ENCODE measurements at places on chromosomes 13 and 19.
A peak's percentile ranks its signal among the peaks of the same experiment; 100 is the strongest.

DNA sequence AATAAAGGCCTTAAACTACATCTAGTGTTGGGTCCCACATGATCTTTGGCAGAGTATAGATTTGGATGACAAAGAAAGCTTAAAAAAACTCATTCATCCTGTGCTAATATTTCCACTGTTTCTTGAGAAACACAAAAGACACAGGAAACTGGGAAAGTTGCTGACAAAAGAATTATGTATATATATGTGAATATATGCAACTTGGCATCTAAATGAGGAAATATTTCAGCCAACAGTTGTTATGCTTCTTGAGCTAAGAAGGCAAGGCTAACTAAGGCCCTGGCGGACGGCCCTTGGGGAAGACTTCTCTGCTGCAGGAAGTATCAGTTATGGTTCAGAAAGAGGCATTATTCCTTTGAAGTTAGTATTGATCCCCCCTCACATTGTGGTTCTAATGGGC lies 491.8 kb downstream of the DIAPH3 start:
- no peak for DNase-seq

DNA sequence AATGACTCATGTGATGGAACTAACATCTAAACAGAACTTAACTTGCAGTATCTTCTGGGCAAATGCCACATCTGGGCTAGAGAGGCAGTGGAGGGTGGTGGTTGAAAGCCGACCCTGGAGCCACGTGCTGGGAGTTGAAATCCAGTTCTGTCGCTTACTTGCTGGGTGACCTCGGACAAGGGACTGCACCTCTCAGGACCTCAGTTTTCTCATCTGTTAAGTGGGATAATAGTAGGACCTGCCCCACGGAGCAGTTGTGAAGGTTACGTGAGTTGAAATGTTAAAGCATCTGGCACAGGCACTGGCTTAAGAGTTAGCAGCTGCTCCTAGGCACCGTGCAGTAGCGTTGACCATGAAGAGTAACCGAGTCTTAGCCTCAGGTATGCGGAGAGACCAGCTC lies 76.1 kb downstream of the SIPA1L3 start:
- no peak for DNase-seq

DNA sequence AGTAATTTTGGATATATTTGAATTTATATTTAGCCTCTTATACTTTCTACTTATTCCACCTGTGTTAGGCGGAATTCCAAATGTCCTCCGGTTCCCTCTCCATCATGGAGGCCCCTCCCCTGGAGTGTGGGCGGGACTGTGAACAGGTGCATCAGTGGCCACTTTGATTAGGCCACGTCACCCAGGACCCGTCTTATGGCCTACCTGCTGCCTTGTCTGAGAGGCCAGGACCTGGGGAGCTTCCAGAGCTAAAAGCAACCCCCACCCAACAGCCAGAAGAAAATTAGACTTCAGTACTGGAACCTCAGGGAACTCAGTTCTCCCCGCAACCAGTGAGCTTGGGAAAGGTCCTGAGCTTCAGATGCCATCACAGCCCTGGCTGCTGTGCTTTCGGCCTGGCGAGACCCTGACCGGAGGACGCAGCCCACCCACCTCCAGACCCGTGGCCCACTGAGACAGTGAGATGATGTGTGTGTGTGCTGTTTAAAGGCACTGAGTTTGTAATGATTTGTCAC lies 200.2 kb upstream of the SOX1 start:
- no peak for DNase-seq

DNA sequence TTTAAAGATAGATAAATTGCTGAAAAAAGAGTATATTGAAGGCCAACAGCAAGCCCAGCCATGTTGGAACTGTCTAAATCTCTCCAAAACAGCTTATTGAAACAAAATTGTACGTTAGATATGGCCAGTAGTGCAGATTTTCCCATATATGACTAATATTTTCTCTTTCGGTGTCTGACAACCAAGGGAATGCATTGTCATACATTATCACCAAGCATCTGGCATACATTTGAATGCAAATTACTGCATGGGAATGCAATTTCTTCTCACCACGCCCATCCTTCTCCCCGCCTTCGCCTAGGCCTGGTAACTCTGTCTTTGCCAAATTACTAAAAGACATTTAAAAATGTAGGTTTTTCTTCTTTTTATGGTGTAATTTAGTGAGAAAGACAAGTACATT lies 32.5 kb upstream of the IRS2 start:
- no peak for DNase-seq

DNA sequence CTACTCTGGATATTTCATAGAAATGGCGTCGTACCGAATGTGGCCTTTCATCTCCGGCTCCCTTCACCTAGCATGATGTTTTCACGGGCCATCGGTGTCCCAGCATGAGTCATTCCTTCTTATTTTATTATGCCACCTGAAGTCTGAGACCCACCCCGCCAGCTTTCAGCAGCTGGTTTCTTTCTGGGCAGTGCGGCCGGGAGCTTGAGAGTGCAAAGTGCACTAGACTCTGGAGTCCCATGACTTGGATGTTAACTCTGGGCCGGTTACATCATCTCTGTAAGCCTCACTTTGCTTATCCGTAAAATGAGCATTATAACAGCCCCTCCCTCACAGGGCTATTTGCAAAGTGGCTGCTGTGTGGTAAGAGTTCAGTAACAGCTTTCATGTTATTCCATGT lies 5.8 kb upstream of the KMT5C start:
- DNase-seq: no peak

- DNase-seq: no peak
Observed at GRCh38 chr19:17078920-17079709, 3.5 kb downstream of the MYO9B start.

GRCh38 chr13:93577105-93577504 lies 350.5 kb downstream of the GPC6 start:
- no peak for DNase-seq

DNA sequence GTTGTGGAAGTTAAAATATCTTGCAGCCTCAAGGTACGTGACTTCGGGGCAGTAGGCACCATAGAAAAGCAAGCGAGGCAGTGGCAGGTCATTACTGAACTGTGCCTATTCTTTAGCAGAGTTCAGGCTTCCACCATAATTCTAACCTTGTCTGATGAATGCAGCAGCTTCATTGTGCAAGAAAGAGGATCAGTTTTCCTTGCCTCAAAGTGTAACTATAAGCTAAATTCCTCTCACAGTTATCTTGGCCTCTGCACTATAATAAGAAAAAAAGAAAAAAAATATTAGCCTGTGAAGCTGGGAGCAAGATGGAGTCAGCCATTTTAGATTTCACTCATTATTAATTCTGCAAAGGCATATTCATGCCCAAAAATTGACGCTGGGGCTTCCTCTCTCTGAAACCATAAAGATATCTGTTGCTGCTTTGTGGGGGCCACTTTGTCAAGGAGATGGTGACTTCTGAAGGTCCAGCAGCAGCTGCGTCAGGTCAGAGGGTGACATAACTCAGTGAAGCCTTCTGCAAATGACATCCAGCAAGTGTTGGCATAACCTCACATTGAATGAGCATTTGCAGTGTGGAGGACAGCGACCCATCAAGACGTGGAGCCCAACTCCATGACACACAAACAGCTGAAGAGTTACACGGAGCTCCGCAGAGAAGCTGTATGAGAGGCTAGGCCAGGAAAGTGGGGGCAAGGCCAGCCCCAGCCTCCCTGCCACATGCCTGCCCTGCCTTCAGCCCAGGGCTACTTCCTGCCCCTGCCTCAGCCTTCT lies 23.1 kb upstream of the SACS start:
- DNase-seq: no peak

- no peak for DNase-seq
Observed at GRCh38 chr13:41056194-41056593, 5.1 kb upstream of the WBP4 start.

- no peak for DNase-seq
Observed at GRCh38 chr19:47699360-47699917, 13.8 kb upstream of the EHD2 start.

DNA sequence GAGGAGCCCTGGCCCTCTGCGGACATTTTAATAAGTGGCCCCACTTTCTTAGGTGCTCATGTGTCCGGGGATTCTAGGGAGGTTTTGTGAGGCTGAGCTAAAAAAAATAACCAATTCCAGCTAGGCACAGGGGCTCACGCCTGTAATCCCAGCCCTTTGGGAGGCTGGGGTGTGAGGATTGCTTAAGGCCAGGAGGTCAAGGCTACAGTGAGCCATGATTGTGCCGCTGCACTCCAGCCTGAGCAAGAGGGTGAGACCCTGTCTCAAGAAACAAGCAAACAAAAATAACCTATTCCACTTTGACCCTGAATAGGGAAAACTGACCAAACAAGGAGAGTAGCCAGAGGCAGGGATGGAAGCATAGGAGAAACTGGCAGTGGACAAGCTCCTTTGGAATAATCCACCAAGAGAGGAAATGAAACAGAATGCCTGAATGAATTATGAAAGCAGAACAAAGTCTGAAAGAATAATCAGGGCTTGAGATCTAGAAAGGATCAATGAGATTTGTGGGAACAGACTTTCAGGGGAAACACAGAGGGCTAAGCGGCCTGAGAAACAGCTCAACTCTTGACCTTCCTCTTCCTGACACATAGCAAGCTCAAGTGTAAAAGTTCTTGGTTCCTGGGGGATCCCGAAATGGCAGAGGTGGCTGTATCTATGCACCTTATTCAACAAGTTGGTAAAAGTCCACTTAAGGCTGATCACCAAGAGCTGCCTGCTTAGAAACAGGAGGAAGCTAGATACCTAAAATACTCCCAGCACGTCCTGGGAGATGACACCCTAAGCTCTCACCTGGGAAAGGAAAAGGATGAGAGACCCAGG lies 30.1 kb upstream of the FFAR2 start:
- no peak for DNase-seq

DNA sequence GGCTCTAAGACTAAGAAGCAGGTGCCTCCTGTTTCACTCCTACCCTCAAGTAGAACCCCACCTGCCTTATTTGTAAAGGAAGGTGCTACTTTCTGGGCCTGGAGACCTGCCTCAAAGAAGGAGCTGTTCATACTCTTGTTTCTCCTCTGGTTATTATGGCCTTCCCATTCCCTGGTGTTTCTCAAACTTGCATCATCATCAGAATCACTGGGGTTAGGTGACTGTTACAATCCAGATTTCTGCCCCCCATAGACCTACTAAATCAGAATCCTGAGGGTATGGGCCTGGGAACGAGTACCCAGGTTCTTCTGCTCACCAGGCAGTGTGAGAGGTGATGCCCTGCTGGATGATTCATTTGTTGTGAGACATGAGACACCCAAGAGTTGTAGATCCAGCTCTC lies 18.4 kb downstream of the SAMD4B start:
- no peak for DNase-seq

DNA sequence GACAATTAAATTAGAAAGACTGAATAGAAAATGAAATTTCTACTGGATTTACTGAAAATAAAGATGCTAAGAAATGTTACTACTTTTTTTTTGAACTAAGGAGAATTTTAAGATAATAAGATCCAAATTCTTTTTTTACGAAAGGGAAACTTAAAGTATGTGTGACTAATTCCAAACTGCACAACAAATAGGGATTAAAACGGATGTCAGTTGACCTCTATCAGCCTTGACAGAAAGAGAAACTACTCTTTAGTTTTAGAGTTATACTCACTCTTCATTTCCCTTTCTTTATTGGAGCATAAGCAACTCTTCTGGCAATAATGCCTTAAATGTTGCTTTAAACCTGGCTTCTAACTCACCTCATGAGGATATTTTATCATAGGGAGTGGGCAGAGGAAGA lies 273.8 kb downstream of the SLITRK6 start:
- DNase-seq: no peak

DNA sequence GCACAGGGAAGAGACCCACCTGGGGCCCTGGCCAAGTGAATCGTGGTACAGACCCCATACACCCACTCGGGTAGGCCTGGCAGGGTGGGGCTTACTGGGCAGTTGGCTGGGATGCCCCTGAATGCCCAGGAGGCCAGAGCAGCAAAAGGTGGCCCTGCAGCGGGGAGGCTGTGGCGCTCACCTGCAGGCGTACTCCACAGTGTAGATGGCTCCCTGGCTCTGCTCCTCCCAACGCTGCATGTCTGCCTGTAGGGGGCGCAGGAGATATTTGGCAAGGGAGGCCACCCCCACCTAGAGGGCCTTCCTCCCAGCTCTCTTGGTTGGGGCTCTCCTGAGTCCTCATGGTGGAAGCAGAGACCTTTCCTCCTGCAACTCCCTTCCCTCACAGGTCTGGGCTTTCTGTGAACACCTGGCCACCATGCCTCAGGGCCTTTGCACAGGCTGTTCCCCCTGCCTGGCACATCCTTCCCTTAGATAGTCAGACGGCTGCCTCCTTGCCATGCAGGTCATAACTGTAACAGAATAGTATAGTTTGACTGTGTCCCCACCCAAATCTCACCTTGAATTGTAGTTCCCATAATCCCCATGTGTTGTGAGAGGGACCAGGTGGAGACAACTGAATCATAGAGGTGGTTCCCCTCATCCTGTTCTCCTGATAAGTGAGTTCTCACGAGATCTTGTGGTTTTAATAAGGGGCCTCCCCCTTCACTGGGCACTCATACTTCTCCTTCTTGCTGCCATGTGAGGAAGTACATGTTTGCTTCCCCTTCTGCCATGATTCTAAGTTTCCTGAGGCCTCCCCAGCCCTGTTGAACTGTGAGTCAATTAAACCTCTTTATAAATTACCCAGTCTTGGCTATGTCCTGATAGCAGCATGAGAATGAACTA lies 5.9 kb downstream of the BORCS8 start:
- peak; percentile 32 for DNase-seq

- DNase-seq: no peak
Observed at GRCh38 chr13:98187155-98187964, 10.3 kb upstream of the RNF113B start.

DNA sequence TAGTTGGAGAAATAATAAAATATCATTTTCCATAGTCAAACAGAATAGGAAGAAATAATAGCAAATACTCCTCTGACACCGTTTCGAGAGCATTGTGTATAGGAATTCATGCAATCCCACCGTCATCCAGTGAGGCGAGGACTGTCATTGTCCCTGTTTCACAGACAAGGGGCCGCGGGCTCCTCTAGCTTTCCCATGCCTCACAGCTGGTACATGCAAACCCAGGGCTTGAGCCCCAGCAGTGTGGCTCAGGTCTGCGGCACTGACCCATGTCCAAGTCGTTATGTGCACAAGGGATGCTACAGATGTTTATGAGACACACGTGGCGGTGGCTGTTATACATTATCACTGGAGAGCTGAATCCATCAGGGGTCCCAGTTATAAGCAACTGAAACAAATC lies 18.5 kb upstream of the ATP11A start:
- no peak for DNase-seq

DNA sequence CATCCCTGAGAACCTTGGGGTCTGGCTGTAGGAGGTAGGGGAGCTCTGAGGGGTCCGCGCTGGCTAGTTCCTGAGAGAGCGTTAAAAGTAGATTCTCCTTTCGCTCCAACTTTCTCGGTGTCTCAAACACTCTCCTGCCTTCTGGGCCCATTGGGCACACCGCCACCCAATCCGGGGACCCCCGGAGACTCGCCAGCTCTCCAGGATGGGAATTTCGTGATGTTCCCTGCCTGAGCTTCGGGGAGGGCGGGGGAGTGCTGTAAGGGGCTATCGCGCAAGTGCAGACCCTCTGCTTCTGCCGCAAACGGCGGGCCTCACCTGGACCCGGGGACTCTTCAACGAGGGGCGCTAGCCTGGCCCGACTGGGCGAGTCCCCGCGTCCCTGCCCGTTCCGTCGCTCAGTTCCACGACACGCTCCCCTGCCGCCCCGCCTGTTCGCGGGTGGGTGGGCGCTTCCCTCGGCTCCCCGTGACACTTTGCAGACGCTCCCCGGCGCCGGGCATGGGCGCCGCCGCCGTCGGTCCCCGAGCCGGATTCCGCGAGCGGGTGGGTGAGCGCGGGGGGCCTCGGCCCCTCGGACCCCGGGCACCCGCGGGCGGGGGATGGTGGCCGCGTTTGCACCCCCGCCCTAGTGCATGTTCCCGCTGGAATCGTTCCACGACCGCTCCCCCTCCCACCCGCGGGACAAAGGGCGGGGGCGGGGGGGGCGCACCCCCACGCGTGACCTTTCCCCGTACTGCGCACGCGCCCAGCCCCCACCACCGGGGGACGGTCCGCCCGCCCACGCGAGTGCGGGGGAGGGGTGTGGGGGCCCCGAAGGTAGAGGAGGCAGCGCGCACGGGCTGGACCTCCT lies at the start of gene CCDC106:
Gene CCDC106 (plus strand): TSS at position 481 of the 853 bp plus-strand sequence. CDS start 835 bp downstream, outside the sequence.
- no peak for DNase-seq

Measured in T-helper 22 cell (primary cell).